Stimulated activated CD8-positive, alpha-beta memory T cell treated with anti-CD3 and anti-CD28 coated beads, Interleukin-4, amount 100 ng/mL, for 4 hours (primary cell): ENCODE measurements at places on chromosomes 4 and X.

- DNase-seq = no peak
Measured at GRCh38 chrX:3271834-3272186, 74.6 kb downstream of the MXRA5 start.

DNA sequence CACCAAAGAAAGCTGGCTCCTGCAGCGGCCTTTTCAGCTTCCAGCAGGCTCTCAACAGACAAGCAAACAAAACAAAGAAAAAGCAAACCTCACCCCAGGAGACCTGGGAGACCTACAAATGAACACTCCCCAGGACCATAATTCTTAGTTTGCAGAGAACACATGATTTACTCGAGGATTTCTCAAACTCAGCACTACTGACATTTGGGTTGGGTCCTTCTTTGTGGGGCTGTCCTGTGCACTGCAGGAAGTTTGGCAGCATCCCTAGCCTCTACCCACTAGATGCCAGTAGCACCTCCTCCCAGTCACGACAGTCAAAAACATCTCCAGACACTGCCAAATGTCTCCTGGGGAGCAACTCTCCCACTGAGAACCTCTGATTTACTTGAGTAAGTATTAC is 21.9 kb downstream of the APOO start:
- DNase-seq = no peak

DNA sequence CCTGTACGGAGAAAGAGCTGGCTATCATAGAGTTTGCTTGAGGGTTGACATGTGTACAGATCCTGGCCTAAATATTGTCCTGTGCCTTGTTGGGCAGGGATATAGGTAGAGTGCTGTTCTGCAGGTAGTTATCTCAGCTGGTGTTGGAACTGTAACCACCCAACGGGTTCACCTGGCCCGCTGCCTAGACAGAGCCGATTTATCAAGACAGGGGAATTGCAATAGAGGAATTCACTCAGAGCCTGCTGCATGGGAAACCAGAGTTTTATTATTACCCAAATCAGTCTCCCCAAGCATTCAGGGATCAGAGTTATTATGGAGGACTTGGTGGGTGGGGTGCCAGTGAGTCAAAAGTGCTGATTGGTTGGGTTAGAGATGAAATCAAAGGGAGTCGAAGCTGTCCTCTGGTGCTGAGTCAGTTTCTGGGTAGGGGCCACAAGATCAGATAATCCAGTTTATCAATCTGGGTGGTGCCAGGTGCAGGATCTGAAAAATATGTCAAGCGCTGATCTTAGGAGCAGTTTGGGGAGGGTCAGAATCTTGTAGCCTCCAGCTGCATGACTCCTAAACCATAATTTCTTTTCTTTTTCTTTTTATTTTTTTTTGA is 42.5 kb upstream of the XIAP start:
- no peak for DNase-seq

- no peak for DNase-seq
Measured at GRCh38 chrX:24294619-24295018, 19.2 kb downstream of the SUPT20HL2 start.

DNA sequence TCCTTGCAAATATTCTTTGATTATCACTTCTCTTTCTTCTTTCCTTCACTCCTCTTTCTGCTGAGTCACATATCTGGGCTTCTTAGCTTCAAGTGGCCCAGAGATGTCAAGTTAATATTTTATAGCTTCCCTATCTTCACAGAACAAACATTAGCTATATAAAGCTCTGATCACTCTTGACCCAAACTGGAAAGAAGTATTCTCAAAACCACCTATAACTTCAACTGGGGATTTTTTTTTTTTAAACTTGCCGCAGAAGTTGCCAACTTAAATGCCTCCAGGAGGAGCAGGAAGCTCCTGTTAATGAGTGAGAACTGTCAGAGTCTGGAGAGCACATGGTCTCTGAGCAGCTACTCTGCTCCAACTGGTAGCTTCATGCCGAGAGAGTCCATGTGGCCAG is 233.3 kb upstream of the EDNRA start:
- DNase-seq = no peak
